Calu3 (cell line): ENCODE measurements at places on chromosomes 3 and 15. TPM values are rescaled to one million over a fixed set of nuclear protein-coding genes. Genes with fewer than 3 reads are reported as not detected.

GRCh38 chr15:64355348-64355943 lies 527 bp downstream of the CSNK1G1 start:
- peak; percentile 43 for DNase-seq

Gene CRABP1
- total RNA-seq = 0.51 TPM in 1 of 2 replicates, not detected in the other

DNA sequence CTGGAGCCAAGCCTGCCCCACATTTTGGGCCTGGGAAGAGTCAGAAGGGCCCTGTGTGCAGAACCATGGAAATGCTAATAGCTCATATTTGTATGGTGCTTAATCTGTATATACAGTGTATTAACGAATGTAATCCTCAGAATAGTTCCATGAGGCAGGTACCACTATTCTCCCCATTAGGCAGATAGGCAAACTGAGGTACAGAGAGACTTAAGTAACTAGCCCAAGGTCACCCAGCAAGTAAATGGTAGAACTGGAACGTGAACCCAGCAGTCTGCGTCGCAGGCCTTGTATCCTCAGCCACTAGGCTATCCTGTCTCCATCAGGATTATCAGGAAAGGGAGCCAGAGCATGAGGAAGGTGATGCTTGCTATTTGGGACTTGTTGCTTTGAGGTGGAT lies 28.0 kb upstream of the GLCE start:
- DNase-seq = no peak

DNA sequence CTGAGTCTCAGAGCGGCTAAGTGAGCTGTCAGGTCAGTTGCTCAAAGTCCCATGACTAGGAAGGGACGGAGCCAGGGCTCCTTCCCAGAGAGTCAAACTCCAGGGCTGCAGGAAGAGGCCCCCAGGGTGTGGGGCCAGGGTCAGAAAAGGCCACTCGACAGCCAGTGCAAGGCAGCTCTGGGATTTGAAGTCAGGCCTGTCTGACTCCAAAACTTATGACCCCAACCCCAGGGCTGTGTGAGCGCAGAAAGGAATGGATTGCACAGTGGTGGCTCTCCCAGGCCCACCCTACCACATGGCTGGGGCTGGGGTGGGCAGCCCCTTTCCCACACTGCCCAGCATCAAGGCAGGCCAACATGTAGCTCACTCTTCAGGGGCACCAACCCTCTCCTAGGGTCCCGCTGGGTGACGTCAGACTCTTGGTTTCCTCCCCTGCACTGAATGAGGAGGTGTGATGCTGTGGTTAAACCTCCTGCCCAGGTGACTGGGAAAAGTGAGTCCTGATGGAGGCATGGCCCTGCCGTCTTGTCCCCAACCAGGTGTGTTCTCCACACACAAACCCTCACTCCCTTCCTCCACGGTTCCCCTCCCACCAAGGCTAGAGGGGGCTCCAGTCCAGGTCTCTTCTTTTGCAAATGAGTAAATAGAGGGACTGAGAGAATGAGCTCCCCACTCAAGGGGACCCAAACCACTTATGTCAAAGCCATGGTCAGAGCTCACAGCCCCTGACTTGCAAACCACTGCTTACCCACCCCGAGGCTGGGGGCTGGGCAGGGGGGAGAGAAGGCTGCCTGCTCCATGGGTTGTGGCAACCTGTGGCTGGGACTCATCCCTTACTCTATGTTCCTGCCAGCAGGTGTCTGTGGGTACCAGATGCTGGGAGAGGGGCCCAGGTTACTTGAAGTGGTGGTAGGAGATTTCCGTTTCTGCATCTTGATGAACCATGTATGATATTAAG lies 23.8 kb upstream of the CORO2B start:
- no peak for DNase-seq

DNA sequence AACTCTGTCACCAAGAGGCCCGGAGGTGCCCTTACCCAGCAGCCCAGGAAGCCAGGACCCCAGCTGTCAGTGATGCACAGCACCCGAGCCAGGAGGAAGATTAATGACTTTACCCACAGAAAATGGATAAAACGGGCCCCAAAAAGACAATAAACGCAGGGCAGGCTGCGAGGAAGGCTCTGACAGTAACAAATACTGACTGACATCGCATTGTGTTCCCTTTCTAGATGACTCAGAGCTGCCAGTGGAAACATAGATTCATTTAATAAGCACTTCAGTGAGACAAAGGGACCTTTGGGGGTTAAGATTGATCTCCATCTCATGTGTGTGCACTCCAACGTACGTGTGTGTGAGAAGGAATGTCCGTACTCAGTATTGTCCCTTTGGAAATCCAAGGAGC lies 225.3 kb upstream of the PPP2R3A start:
- DNase-seq = no peak

- DNase-seq = peak; percentile 55
These were observed 483 bp downstream of the MEX3B start for GRCh38 chr15:82045179-82045891.

Gene SLC30A4
- total RNA-seq = 2.0 and 2.3 TPM in 2 replicates
